Melanocyte of skin (primary cell): ENCODE measurements at places on chromosomes 16 and 17. TPM values are rescaled to one million over a fixed set of nuclear protein-coding genes. Genes with fewer than 3 reads are reported as not detected.

The NAA38 gene
- total RNA-seq, result 47.1 and 69.8 TPM in 2 replicates

The CMIP gene
- total RNA-seq, result 11.7 and 13.9 TPM in 2 replicates

The STH gene
- total RNA-seq, result not detected in 2 replicates

The KRTAP4-9 gene
- total RNA-seq, result not detected in 2 replicates

The ARL17B gene
- total RNA-seq, result 2.7 and 6.8 TPM in 2 replicates

The EEF2K gene
- 18.9 and 36.0 TPM in 2 replicates for total RNA-seq

The KRTAP3-2 gene
- not detected in 2 replicates for total RNA-seq

The C1QTNF8 gene
- total RNA-seq, result not detected in 2 replicates

The KRT27 gene
- under 0.01 TPM in 1 of 2 replicates, not detected in the other for total RNA-seq

The ALOX12B gene
- not detected in 2 replicates for total RNA-seq

The SLC47A2 gene
- not detected in 2 replicates for total RNA-seq

The WFIKKN2 gene
- not detected in 2 replicates for total RNA-seq

The TEPSIN gene
- 15.0 and 26.1 TPM in 2 replicates for total RNA-seq

The TMEM208 gene
- 27.6 and 39.8 TPM in 2 replicates for total RNA-seq

The C1QL1 gene
- total RNA-seq, result under 0.01 and 0.73 TPM in 2 replicates

The TMEM114 gene
- not detected in 2 replicates for total RNA-seq
